ENCODE measurements at places on chromosomes 16 and 17.

- DNase-seq = no peak
These were observed 1.3 kb downstream of the LHX1 start for GRCh38 chr17:36938566-36939051.

GRCh38 chr17:49996495-49997300, 1.7 kb upstream of the DLX3 start:
- peak; percentile 77 for DNase-seq

- DNase-seq = no peak
These were observed 5.7 kb downstream of the FN3K start for GRCh38 chr17:82740906-82741759.

DNA sequence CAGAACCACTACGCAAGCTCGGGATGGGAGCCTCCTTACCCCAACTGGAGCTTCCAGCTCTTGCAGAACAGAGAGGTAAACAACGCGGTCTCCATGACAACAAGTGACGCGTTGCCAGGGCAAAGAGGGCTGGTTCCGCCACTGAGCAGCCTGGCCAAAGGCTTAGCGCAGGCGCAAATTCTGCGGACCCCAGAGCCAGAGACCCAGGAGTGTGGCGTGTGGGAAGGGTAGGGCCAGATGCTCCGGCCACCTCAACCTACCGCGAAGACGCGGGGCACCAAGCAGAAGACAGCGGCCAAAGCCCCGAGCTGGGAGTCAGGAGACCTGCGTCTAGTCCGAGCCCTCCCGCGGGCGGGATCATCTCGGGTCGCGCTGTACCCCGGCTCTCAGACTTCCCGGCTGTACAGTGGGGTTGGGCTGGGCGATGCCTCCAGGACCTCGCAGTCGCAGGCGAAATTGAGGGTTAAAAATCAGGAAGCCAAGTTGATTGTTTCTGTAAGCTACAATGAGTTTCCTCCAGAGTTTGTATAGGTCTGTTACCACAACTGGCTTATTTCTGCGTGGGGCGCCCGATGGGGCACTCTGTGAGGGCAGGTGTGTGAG, at the start of gene TEKT1:
Gene TEKT1 (minus strand): TSS at position 69 of the 603 bp plus-strand sequence. CDS start 1,353 bp downstream, outside the sequence.
- peak; percentile 91 for DNase-seq

Data from B cell (primary cell).